Bronchial epithelial cell (primary cell): ENCODE measurements at places on chromosomes 4 and X.
A peak's percentile ranks its signal among the peaks of the same experiment; 100 is the strongest.

DNA sequence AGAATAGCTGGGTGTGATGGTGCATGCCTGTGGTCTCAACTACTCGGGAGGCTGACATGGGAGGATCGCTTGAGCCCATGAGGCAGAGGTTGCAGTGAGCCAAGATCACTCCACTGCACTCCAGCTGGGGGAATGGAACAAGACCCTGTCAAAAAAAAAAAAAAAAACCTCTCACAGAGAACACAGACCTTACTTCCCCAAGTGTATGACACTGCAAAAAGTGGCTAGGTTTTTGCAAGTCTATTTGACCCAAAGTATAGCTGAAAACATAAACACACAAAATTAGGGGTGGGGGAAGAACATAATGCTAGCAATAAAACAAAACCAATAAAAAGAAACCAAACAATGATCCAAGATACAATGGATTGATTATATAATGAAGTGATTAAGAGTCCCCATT, 6.7 kb downstream of the LAMP2 start:
- DNase-seq, result no peak

GRCh38 chr4:80335554-80336358, at the start of gene CFAP299:
Gene CFAP299, plus strand, starts transcription at chr4:80335730.
- peak; percentile 85 for DNase-seq

- DNase-seq, result peak; percentile 94
These were observed 202.6 kb downstream of the TMA16 start for GRCh38 chr4:163697121-163697520.

DNA sequence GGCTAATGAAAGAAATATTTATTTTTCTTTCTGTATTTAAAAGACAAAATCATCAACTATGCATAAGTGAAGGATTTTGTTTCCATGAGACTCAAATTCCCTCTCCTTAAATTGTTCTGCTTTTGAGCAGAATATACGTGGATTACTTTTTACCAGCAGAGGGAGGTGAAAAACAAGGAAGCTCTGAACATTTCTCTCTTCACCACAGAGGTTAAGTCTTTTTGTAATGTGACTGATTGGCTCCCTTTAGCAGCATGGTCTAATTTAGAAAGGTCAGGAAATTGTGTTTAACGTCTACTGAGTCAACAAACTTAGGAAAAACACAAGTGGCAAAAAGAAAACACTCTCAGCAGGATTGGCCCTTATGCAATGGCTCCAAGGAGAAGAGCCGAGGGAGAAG, 55.1 kb upstream of the F9 start:
- DNase-seq, result no peak

- DNase-seq, result no peak
These were observed 414.9 kb upstream of the PITX2 start for GRCh38 chr4:111037591-111038360.

- DNase-seq, result peak; percentile 47
These were observed 345.3 kb upstream of the LCORL start for GRCh38 chr4:18366892-18367291.
